Testis (tissue), 5 donors: ENCODE measurements at places on chromosomes 5 and 9.

DNA sequence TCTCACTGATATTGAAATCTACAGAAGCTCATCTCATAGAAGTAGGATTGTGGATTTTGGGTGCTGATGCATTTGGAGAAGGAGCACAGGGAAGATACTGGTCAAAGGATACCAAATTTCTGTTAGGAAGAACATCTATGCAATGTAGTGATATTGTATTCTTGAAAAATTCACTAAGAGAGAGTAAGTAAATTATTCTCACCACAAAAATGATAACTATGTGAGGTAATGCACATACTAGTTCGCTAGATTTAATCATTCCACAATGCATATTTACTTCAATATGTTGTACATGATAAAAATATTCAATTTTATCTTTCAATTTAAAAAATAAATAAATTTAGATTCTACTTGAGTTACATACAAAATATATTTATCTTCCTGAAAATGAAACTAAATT lies 2040.5 kb upstream of the C9orf72 start:
- no peak for DNase-seq

DNA sequence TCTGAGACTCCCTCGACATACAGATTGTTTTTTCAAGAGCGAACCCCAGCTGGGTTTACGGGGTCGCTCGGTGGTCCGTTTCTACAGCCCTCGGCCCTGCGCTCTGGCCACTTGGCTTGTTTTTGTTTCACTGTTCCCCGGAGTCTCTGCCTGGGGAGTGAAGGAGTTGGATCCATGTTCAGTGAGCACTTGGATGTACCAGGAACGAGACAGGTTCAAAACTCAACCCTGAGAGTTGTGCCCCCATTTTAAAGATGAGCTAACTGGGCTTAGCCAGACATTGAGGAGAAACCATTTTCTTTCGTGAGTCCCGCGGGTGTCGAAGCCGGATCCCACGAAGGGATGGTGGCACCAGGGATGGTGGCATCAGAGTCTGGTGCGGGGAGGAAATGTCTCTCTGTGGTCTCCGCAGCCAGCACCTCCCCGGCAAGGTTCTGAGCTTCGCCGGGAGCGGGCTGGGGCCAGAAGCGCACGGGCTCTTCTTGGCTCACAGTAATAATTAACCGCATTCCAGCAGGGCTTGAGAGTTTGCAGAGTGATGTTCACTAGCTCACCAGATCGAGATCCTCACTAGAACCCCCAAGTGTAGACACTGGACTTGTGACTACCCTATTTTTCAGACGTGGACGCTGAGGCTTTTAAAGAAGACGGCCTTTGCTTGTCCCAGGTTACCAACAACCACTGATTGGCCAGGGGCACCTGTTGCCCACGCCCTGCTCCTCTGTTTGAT lies 1.0 kb downstream of the MSX2 start:
- no peak for DNase-seq

GRCh38 chr9:136808075-136808805 lies 492 bp downstream of the RABL6 start:
- DNase-seq = peak; percentile 56

- DNase-seq = no peak
These were observed 21.0 kb downstream of the TNFSF15 start for GRCh38 chr9:114784721-114785279.

DNA sequence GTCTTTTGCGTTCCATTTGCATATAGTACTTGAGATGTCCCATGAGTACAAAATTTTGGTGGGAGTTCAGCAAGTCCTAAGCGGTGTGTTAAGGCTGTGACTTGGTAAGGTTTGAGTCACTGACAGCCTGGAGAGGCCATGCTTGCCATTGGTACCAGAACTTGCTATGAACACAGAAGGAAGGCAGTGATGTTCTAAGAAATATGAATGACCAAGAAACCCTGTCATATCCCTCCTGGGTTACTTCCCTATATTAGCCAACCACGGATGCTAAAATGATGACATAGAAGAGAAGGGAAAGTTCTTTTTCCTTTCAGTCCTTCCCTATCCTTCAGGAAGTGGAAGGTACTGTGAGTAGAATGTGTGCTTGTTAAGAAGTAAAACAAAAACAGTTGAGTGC lies 136.7 kb downstream of the GCNT1 start:
- no peak for DNase-seq

DNA sequence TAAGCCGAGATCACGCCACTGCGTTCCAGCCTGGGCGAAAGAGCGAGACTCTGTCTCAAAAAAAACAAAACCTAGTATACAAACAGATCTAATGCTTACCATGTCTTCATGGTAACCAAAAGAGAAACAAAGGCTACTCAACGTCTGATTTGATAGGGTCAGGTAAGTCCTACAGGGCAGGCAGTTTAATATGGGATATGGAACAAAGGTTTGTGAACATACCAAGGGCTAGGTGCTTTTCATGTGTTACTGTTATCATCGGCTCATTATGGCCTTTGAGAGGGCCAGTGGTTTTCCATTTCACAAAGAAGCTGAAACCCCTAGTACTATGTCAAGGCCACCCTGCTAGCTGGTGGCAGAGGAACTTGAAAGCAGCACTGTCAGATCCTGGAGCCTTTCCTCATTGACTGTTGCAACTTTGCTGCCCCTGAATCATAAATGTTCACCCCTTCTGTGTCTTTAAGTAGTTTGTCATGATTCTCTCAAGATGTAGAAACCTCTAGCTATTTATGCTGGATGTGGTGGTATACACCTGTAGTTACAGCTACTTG lies 5.1 kb downstream of the IQGAP2 start:
- DNase-seq = no peak

DNA sequence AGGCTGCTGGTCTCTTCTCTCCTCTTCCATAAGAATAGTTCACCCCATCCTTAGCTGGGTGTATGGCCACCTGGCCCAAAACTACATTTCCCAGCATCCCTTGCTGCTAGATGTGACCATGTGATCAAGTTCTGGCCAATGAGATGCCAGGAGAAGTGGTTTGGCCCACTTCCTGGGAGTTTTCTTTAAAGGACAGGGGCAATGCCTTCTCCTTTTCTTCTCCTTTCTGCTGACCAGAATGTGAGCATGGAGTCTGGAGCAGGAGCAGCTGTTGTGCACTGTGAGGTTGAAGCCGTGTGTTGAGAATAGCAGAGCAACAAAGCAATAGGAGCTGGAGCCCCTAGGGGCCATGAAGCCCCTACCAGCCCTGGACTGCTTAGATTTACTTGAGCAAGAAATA lies 36.8 kb downstream of the C9orf50 start:
- peak; percentile 91 for DNase-seq

- no peak for DNase-seq
These were observed 53.7 kb upstream of the SMIM15 start for GRCh38 chr5:61215996-61216395.

DNA sequence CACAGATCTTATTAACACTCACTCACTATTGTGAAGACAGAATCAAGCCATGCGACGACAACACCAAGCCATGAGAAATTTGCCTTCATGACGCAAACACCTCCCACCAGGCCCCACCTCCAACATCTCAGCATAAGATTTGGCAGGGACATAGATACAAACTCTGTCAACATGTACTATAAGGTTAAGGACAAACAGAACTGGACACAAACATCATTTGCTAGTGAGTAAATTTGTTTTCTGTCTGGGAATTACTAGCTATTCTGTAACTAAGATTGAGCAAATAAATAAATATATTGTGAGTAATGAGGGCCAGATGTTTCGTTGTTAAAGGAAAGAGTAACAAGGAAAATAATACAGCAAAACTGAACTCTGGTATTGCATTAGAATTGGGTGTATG lies 15.7 kb upstream of the KCNN2 start:
- DNase-seq = no peak

GRCh38 chr9:37715260-37715659 lies 38.3 kb upstream of the TRMT10B start:
- no peak for DNase-seq

DNA sequence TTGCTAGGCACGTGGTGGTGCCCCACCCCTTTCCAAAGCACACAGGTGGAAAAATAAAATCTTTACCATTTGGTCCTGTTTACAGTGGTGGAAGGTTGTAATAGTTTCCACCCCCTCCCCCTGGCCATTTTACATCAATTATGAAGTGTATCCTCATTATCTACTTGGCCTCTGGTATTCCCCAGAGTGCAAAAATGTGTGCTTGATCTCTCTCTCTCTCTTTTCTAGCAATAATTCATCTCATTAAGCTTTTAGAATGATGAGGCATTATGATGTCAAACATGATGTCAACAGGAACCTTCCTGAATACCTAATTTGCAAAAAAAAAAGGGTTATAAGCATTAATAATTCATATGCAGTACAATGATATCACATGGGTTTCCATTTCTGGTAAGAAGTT lies 3.1 kb downstream of the PDE8B start:
- DNase-seq = no peak

DNA sequence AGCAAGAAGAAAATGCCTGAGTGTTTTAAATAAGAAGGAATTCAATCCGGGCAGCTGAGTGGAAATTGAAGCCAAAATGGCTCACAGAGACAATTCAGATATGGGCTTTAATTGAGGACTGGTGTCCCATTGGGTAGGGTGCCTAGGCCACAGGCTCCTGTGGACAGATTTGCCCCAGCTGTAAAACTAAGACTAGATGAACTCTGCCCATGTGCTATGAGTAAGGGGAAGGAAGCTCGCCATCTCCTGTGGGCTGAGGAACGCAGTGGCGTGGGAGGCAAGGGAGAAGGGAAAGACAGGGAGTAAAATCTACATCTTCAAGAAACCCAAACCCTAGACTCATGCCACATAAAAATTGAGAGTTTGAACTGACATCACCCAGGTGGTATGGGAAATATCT lies 66.1 kb downstream of the KLHL3 start:
- no peak for DNase-seq

DNA sequence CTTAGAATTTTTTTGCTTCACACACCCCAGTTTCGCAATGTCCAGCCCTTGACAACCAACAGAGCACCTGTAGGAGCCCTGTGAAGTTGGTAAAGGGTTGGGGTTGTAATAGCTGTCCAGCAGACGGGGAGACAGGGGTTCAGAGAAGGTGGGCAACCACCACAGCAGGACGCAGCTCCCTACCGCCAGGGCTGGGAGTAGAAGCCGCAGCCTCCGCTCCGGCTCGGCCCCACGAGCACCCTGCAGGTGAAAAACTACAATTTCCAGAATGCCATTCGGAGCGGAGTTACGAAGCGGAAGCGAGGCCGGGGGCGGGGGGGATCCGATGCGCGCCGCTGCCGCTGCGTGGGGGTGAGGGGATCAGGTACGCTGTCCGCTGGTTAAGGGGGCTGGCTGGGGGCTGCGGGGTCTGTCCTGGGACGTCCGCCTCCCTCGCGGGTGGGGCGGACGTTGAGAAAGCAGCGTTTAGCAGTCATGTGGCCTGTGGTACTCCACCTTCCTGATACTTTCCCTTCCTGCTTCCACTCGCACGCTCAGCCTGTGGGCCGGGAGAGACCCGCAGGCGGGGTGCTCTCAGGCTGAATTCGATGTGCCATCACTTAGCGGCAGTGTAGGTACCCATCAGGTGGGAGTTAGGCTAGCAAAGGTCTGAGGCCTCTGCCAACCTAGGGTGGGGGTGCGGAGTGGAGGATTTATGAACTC lies at the start of gene TRMT10B:
TRMT10B (plus strand) TSS at position 317 of the 702 bp plus-strand sequence. CDS start 8,127 bp downstream, outside the sequence.
- peak; percentile 67 for DNase-seq

GRCh38 chr9:107862323-107862722 lies 372.8 kb upstream of the KLF4 start:
- no peak for DNase-seq

GRCh38 chr5:17178373-17178675 lies 39.1 kb upstream of the BASP1 start:
- no peak for DNase-seq

DNA sequence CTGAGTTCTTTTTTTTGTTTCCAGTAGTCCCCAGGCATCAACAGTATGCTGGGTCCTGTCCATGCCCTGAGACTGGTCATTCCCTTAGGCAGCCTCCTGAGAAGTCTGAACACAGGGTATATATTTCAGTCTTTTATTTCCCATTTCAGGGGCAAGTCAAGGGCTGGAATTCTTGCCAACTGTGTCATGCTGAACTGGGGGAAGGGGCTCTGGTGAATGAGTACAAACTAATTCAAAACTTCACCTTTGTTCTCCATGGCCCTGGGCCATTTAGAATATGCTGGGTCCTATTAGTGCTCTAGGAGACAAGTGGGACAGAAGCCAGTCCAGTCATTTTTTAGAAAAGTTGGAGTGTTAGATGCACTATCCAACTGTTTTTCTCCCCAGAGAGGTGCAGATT lies 170.3 kb downstream of the TMC1 start:
- no peak for DNase-seq

GRCh38 chr9:35436933-35437332 lies 53.0 kb upstream of the RUSC2 start:
- no peak for DNase-seq

DNA sequence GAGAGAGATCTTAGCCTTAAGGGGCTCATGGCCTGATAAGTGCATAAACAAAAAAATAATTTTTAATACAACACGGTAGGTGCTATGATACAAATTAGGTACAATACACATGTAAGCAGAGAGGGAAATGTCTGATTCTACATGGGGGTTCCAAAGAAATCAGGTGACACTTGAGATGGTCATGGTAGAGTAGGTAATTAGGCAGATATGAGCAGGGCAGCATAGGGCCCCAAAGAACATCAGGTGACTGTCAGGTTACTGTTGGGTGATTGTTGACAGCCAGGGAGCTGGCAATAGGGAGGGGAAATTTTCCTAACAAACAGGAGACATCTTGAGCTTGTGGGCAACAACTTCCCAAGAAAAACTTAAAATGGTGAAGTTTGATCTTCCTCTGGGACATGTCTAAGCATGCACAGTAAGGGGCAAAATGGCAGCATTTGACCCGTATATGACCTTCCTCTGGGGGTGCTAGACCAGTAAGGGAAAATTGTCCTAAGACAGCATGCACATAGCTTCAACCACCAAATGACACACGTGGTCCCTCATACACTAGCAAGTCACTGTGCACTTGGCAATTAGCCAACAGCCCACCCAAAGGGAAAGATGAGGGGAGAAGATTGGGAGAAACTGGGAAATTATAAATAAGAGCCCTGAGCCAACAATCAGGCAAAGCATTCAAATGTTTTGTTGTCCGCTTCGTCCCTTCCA lies 37.3 kb upstream of the TENT4A start:
- no peak for DNase-seq

GRCh38 chr5:90037646-90038045 lies 371.9 kb downstream of the CETN3 start:
- DNase-seq = no peak

- no peak for DNase-seq
These were observed 101.5 kb downstream of the PLCXD3 start for GRCh38 chr5:41408676-41409443.

GRCh38 chr9:122832194-122832593 lies 3.8 kb upstream of the PDCL start:
- DNase-seq = no peak

DNA sequence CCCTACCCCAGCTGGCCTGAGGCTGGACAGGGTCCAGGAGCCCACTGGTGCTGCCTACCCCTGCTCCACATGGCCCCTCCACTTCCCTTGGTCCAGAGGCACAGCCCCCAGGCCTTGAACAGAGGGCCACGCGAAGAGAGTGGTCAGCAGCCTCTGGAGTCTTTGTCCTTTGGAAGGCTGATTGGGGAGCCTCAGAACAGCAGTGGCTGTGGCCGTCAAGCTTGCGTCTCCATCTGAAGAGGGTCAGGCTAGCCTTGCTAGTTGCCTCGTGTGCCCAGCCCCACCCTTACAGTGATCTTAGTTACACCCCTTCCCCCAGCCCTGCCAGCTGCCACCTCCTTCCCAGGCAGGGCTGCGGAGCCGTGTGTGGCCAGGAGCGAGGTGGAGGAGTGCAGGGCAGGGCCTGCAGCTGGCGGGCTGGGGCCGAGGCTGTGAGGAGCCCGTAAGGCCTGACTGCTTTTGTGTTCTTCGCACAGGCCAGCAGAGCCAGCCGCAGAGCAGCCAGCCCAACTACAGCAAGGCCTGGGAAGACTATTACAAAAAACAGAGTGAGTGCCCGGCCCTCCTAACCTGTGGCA lies 30.1 kb upstream of the PRDM12 start:
- no peak for DNase-seq
